ENCODE measurements at places on chromosomes 7 and 10.

- peak; percentile 63 for DNase-seq
These were observed 165.7 kb downstream of the LRMDA start for GRCh38 chr10:75596930-75597620.

GRCh38 chr7:91302794-91303193 is 38.6 kb downstream of the FZD1 start:
- DNase-seq: no peak

DNA sequence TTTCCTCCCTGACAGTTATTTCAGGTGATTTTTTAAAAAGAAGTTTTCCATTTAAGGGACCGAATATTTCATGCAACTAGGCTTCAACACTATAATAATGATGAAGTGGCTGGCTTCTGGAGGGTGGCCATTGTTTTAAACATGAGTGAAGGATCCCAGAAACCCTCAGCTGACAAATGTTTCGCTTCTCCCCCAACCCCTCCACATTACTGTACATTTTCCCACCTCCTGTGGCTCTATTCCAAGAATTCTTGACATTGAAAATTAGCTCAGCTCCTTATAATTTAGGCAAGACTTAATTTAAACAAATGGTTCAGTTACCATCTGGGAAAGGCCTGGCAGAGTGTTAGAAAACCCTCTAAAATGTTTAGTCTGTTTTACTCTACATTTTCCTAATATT is 129.9 kb upstream of the CDCA7L start:
- no peak for DNase-seq

GRCh38 chr10:22679608-22680007 is 34.8 kb downstream of the PIP4K2A start:
- DNase-seq: no peak

GRCh38 chr7:155003092-155003375 is at the start of gene PAXIP1:
TSS of gene PAXIP1 (minus strand) at chr7:155003124. CDS start at chr7:155002929, 195 bp downstream.
- no peak for DNase-seq

- DNase-seq: peak; percentile 39
These were observed 23.7 kb downstream of the EPDR1 start for GRCh38 chr7:37943905-37944736.

- DNase-seq: no peak
These were observed 139.8 kb upstream of the CDK13 start for GRCh38 chr7:39810204-39810642.

- DNase-seq: peak; percentile 83
These were observed 4.2 kb upstream of the HOXA7 start for GRCh38 chr7:27160546-27161213.

GRCh38 chr7:139230023-139230422 is 1.0 kb upstream of the UBN2 start:
- DNase-seq: no peak

DNA sequence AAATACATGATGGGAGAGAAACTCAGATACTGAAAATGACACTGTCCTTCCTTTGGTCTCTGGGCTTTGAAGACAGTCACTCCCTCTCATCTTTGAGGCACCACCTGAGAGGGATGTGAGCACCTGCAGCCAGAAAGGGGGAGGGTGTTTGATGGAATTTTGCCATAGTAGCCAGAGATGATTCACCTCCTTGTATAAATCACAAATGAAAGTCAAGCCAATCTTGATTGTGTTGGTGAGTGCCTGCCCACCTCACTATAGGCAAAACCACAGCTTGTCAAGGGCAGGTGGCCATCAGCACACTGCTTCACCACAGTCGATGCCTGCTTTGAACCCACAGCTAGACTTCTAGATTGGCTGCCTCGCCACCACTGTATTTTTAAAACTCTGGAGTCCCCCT is 48.2 kb downstream of the PON1 start:
- DNase-seq: no peak

- DNase-seq: no peak
These were observed 6.9 kb downstream of the GRB10 start for GRCh38 chr7:50775836-50776235.

GRCh38 chr10:12348294-12348869 is 965 bp upstream of the CAMK1D start:
- DNase-seq: peak; percentile 74

- no peak for DNase-seq
These were observed 1.4 kb upstream of the ASNS start for GRCh38 chr7:97873606-97874005.

GRCh38 chr7:12715372-12716133 is 28.1 kb downstream of the ARL4A start:
- DNase-seq: no peak

DNA sequence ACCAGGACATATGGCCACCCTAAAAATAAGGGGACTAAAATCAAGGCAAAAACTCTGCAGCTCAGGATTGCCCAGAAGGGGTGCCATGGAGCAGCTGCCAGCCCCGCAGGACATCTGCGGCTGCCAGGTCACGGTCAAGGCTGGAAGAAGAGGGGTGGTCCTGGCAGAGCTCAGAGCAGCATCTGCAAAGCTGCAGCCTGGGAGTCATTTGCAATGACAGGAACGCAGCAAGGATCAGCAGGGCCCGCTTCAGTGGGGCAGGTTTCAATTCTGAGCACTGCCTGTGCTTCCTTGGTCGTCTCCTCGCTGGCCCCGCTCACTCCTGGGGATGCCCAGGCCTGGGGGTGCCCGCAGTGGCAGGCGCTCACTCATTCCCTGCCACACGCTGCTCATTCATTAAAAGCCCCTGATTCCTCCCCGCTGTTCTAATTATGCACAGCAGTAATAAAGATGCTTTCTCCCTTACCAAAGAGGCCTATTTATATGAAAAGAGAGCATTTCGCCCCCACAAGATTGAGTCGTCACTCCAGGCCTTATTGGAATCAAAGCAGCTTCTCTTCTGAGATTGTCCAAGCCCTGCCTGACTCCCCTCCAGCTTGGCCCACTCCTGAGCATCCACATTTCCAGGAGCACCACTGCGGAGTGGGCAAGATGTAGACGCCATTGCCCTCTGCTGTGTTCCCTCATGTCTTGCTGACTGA is 4.6 kb downstream of the HSPA12A start:
- DNase-seq: no peak

DNA sequence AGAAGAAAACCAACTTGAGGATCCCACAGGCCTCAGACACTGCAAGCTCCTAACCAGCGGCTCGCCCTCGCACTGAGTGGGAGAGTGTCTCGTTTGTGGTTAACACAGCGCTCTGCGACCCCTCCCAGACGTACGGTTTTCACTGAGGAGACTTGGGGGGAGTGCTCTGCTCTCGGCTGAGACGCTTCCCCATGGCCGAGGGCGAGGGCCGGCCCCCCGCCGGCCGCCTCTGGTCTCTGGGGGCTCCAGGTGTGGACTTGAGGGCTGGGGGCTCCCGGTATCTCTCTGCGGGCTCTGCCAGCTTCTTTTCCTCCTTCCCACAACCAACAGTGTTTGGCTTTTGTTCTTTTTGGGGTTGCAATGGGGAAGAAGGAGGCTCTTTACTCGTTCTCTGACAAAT is 118.7 kb downstream of the LARP4B start:
- DNase-seq: no peak

DNA sequence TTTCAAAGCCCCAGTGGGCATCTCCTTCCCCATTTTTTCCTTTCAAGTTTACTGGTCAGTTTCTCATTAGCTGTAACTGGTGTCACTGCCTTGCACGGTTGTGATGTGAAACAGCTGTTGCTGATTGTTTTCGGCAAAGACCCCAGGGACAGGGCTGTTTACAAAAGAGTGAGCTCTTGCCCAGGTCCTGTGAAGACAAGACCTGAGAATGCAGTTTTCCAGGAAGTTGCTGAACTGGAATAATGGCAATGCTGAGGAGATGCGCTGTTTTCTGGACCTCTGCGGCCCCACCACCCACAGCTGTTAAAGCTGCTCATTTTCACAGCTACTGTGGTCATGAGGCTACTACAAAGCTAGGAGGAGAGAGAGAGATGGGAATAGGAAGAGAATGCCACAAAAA is 116.6 kb upstream of the RSU1 start:
- no peak for DNase-seq

GRCh38 chr10:114726820-114727271 is 68.8 kb upstream of the ABLIM1 start:
- DNase-seq: no peak

GRCh38 chr7:14233076-14233867 is 243.8 kb upstream of the ETV1 start:
- no peak for DNase-seq

DNA sequence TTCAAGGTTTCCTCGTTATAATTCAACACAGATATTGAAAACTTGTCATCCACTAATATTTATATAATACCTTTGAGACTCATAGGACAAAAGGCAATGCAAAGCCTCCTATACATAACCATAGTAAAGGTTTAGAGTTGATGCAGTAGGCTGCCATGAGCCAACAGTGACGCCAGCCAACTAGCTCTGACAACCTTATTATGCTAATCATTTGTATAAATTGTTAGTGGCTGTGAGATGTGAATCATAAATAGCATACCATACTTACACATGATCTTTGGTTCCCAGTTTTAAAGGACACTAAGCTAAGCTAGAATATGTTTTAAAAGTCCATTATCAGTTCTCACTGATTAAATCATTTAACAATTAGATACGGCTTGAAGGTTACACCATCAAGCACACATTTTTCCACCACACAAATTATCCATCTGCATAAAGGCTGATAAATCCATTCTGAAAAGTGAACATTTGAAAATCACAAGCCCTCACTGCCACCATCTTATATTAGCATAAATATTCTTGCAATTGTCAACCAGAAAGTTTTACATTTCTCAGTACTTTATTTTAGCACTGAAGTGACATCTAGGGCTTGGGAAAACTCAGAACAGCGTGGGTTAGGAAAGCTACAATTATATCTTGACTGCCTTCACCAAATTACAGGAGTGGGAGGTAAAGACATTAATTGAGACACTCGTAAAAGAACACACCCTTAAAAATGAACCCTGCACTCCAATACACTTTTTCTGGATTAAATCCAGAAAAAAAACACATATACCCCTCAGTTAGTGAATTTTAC is 30.7 kb downstream of the COA1 start:
- DNase-seq: no peak

DNA sequence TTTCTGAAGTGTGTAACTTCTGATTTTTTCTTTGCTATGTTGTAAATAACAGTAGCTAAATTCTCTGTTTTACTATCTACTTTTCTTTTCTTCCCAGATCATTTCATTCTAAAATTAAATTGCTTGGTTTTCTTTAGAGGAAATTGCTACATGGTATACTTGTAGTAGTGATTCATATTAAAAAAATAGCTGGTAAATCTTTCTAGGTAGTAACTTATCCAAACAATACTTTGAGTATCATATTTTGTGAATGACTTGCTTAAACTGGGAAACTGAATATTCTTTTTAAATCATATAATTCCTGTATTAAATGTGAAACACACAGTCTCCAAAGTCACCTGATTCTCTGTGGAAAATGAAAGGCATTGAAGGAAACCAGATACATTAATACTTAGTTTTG is 85.5 kb downstream of the ZNRF2 start:
- DNase-seq: no peak

DNA sequence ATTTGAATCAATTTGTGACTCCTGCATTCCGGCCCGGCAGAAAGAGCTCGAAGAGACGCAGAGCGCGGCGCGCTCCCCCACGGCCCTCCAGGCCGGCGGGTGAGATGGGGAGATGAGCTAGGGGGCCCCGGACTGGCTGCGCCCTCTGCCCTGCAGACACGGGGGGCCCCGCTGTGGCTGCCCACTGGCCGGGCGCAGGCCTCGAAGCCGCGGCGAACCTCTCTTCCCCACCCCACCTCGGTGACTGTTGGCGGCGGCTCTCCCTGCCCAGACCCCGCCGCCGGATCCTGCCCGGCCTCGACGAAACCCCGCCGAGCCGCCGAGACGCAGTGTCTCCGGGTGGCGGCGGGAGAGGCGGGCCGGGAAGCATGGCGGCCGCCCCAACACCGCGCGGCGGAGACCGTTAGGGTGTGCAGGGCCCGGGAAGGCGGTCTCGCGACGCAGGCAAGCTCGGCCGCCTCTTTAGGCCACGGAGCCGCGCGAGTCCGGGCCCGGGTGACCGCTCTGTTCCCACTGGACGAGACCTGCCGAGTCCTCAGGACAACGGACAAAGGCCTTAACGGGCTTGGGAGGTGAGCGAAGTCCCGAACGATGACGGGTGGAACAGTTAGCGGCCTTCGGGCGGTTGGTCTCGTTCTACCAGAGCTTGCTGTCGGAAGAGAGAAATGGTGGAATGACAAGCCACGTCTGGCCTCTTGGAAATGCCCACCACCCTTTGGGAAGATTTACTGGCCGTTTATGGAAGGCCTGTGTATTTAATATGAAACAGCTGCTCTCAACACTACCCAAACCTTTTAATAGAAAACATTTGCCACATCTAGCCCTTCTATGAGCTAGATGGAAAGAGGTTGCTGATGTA is 24.3 kb downstream of the NUP42 start:
- no peak for DNase-seq

DNA sequence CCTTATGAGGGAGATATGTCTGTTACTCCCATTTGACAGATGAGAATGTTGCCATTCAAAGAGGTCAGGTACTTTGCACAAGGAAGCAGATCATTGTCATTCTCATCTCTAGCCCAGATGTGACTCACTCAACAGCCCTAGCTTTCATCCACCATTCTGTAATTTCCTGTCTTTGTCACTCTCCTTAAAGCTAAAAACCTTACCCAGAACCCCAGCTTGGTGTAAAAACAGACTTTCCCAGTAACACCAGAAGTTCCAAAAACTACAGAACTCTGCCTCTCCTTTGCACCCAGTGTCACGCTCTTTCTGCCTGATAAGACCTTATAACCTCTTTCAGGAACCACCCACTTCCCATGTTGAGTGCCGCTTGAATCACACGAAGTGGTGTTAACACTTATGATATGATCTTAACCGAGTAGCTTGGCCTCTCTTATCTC is 89.1 kb upstream of the SP4 start:
- no peak for DNase-seq

DNA sequence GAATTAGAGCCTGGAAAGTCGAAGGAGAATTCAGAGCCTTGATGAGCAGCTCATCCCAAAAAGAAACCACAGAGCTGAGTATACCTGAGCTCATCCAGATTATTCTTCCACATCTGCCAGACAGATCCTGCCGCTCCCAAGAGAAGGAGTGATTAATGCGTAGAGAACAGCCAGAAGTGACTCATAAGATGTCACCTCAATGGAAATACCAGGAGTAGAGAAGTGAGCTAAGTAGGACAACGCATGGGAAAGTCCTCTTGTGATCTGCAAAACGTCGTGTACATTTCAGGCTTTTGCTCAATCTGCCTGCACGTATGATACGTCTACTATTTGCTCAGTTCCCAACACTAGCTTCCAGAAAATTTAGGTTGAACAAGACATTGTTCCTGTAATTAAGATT is 230.5 kb upstream of the AUTS2 start:
- DNase-seq: peak; percentile 10

DNA sequence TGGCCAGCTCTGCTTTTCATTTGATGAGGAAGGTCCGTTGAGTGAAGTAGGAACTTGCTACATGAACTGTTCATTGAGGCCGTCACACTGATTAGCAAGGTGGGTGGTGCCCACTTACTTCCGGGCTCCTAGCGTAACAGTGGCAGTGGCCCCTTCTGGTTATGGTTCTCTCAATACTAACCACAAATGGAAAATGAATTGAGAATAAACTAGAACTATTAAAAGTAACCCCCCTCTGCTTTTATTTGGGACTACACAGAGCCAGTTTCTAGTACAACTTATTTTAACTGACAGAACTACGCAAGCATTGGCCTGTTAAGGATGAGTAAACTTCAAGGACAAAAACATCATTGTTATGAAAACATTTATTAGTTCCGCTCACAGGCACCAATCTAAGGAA is 519.1 kb downstream of the INHBA start:
- DNase-seq: no peak

All from NCI-H2171 treated with DMSO at 0.1 percent for 48 hours (cell line).